ENCODE measurements at places on chromosomes 11 and 22.

- DNase-seq = no peak
Observed at GRCh38 chr11:28598531-28598930, 490.3 kb downstream of the METTL15 start.

DNA sequence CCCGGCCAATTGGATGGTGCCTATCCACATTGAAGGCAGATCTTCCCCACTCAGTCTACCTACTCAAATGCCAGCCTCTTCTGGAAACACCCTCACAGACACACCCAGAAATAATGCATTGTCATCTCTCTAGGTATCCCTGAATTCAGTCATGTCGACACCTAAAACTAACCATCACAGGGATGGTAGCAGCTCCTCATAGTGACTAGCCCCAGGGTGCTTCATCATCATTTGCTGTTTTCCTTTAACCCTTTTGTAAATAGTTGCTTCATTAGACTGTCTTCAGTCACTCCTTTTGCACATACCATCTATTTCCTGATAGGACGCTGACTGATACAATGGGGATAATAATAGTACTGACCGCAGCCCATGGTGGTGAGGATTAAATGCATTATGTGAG is 18.8 kb upstream of the AMOTL1 start:
- no peak for DNase-seq

- DNase-seq = no peak
Observed at GRCh38 chr11:8098361-8098760, 17.4 kb downstream of the TUB start.

- no peak for DNase-seq
Observed at GRCh38 chr22:48880749-48881148, 946.9 kb downstream of the BRD1 start.
